Islet precursor cell (in vitro differentiated cells): ENCODE measurements at places on chromosomes 13 and 19.

DNA sequence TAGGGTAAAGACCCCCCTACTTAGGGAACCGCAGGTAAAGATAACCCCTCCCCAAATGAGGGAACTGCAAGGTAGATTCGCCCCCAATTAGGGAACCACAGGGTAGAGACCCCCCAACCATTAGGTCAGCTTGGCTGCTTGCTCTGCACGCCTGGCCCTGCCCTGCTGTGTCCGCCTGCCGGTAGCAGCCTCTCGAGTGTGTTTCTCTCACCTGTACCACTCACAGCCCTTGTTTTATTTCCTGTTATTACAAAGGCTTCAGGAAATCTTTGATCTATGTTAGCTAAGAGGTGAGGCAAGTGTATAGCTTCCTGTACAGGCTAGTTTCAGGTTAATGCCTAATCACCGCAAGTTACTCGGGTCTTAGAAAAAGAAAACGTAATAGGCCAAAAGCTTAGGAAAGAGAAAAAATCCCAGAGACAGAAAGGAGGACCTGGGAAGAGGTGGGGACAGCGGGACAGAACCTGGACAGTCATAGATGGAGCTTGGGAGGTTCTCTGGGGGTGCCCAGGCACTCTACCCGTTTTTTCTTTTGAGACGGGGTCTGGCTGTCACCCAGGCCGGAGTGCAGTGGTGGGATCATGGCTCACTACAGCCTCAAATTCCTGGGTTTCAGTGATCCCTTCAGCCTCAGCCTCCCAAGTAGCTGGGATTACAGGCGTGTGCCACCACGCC, 23.1 kb upstream of the EIF3G start:
- DNase-seq: no peak

- no peak for DNase-seq
These were observed 4.3 kb downstream of the HRC start for GRCh38 chr19:49150944-49151243.

DNA sequence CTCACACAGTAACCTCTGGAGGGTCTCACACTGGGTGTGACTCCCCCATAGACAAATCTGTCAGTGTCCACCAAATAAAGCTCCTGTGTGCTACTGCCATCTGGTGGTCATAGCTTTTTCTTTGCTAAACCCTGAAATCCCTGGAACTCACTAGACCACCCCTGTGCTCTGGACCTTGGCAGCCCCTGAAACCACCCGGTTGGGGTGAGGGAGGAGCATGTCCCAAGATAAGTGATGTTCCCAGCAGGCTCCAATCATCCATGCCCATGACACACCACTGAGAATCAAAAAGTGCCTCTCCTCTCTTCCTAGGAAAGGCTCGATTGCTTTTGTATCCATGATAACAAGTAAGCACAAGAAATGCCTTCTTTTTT, 6.5 kb upstream of the HSD17B14 start:
- peak; percentile 68 for DNase-seq

DNA sequence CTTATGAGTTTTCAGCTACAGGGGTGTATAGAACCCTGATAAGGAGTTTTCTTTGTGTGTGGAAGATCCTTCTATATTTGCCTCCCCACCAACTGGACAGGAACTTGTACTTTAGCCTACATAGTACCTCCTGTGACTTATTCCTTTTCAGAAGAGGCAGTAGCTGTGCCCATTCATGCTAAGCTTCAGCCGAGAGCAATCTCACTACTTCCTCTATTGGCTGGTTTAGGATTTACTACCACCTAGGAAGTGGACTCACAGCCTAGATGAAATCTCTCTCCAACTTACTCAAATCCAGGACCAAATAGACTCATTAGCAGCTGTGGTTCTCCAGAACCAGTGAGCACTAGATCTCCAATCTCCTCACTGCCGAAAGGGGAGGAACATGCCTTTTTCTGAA, 2.3 kb upstream of the REX1BD start:
- DNase-seq: no peak

GRCh38 chr13:42047561-42048341, 697 bp upstream of the DGKH start:
- DNase-seq: peak; percentile 81
